ENCODE measurements at places on chromosomes 2 and 18. TPM values are rescaled to one million over a fixed set of nuclear protein-coding genes. Genes with fewer than 3 reads are reported as not detected.

HTRA2 gene
- total RNA-seq, result 49.5 TPM

IL1A gene
- total RNA-seq, result 0.06 TPM

DNA sequence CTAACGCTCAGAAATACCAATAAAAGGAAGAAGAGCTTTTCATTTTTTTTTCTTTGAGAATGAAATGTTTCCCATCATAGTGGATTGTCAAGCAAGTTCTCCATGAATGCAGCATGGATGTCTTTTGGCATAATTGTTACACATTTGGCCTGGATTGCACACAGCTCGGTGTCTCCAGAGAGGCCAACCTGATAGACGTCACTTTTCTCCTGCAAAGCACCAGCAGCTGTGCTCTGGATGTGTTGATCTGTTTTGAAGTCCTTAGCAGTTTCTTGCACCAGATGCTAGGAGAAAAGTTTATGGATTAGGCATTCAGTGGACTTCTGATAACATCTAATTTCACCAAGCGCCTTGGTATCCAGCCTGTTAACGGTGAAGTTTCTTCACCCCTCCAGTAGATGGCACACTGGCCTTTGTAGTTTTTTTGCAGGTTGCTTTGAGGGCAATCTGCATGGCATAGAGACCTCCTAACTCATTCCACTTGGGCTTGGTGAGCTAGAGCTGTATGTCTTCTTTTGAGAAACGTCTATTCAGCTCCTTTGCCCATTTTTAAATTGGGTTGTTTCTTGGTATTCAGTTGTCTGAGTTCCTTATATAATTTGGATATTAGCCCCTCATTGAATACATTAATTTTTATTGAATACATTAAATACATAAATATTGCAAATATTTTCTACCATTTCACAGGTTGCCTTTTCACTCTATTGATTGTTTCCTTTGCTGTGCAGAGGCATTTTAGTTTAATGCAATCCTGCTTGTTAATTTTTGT, 59.7 kb downstream of the PTH2R start:
- DNase-seq, result peak; percentile 26

DNA sequence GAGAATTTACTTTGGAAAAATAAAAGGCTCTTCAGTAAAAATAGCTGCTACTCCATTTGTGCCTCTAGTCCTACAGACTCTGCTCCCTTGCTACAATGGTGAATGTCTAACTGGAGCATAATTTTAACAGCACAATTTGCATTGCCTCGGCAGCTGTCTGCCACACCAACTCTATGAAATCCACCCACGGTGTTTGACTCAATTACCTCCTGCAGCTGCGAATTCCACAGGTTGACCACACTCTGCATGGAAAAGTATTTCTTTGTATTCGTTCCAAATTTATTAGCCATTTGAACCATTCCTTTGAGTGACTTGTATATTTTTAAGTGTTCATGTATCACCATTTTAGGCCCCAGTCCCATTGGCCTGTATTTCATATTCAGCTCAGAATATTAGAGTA, 182.1 kb upstream of the CCDC68 start:
- DNase-seq, result no peak

LIMS2 gene
- 0.41 TPM for total RNA-seq

- no peak for DNase-seq
Observed at GRCh38 chr2:100211521-100211920, 69.1 kb upstream of the AFF3 start.

Data from H4 (cell line).